Fibroblast of skin of right quadriceps (primary cell): ENCODE measurements at places on chromosomes 2 and 18.

- DNase-seq, result no peak
Observed at GRCh38 chr2:177633111-177633510, 240.5 kb downstream of the AGPS start.

- DNase-seq, result peak; percentile 95
Observed at GRCh38 chr2:179454443-179455171, 190.0 kb upstream of the SESTD1 start.

DNA sequence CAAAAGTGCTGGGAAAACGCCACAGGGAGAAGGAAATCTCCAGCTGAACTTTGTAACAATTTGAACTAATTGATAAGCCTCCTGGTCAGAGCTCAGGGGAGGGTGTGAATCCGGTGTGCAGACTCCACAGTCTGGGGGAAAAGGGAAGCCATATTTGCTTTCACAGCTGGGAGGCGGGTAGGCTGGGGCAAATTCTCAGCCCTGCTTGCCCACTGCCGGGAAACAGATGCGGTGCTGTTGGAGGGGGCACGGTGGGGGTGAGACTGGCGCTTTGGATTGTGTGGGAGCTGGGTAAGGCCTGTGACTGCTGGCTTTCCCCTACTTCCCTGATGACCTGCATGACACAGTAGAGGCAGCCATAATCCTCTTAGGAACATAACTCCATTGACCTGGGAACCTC lies 134.8 kb downstream of the ADCYAP1 start:
- no peak for DNase-seq

DNA sequence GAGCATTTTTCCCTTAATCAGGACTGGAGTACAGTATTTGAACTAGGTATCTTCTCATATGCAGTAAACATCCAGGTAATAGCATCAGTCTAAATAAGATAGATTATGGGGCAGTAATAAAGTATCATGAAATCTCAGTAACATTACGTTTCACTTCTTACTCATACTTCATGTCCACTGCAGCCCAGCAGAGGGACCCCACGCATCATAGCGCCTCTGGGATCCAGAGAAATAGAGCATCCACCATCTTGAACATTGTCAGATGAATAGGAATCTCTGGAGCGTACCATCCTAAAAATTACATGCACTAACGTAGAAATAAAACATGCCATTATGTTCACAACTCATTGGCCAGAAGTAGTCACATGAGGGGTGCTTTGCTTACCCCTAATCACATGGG lies 499.0 kb downstream of the CPS1 start:
- DNase-seq, result no peak

DNA sequence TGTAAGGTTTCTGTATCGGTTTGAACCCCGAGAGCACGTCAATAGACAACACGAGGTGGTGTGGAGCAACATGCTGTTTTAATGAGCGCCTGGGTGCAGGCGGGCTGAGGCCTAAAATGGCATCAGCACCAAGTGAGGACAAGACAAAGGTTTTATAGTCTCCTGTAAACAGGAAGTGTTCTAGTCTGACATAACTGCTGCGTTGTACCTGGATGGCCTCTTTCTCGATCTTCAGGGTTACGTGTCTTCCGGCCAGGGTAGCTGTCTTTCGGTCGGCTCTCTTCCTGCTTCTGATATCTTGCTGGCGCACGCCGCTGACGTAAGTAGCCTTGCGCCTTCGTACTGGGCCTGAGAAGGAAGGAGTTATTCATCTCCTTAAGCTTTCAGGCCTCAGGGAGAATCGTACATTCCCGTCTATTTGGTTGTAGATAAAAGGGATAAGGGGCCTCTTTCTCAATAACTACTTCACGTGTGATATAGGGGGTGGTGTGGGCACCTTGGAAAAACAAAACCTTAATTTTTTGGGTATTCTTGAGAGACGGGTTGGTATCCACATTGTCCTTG lies 53.5 kb downstream of the KYNU start:
- DNase-seq, result no peak

DNA sequence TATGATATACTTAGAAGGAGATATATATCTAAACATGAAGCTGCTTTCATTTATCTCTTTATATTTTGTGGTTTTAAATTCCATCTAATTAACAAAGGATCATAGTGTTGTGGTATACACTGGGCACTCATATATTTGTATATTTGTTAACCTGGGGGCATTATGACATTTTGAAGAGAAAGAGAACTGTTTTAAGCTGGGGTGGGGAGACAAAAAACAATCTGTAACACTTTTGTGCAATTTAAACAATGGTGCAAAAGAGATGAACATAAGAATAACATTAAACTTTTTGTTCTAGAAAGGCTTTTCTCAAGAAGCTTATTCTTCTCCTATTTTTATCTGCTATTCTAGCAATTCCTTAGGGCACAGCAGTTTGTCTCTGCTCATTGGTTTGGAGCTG lies 842.0 kb upstream of the CDH2 start:
- no peak for DNase-seq

DNA sequence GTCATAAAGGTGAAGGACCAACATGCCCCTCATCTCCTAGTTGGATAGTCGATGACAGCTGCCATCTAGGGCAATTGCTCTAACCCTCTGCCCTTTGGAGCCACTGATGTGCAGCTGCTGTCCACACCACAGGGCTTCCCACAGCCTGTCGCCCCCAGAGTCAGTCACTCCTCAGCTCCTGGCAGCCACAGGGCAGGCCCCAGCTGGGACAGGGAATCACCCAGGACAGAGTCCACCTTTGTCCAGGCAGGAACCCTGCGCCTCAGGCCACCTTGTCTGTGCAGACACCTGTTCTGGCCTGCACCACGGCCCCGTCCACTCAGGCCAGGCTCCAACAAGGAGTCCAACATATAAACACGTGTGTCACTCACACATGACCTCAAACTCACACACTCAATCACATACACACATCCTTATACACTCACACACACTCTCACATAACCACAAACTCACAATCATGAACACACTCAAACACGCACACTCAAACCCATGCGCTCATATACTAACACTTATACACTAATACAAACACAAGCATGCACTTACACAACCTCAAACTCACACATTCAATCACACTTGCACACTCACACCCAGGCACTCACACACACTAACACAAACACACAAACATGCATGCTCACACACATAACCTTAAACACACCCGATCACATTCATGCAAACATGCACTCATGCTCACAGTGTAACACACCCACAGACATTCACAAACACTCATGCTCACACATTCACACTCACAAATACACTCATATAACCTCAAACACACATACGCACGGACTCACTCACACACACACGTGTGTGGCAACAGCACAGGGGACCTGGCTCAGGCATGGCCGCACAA lies 29.7 kb downstream of the HDAC4 start:
- no peak for DNase-seq

DNA sequence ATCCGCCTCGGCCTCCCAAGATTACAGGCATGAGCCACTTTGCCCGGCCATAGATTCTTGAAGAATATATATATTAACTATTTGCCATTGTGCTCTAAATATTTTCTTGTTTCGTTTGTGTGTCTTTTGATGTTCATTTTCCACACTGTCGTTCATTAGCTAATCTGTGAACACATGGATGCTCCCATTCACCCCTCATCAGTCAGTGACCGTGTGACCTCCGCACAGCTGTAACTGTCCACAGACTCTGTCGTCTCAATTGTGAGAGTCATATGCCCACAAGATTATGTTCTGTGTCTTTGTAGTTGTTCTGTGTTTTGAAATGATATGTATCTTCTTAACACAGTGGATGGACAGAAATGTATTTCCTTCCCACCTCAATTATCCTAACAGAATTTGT lies 29.6 kb downstream of the RAMP1 start:
- no peak for DNase-seq

GRCh38 chr18:77395953-77396352 lies 146.3 kb downstream of the GALR1 start:
- no peak for DNase-seq

DNA sequence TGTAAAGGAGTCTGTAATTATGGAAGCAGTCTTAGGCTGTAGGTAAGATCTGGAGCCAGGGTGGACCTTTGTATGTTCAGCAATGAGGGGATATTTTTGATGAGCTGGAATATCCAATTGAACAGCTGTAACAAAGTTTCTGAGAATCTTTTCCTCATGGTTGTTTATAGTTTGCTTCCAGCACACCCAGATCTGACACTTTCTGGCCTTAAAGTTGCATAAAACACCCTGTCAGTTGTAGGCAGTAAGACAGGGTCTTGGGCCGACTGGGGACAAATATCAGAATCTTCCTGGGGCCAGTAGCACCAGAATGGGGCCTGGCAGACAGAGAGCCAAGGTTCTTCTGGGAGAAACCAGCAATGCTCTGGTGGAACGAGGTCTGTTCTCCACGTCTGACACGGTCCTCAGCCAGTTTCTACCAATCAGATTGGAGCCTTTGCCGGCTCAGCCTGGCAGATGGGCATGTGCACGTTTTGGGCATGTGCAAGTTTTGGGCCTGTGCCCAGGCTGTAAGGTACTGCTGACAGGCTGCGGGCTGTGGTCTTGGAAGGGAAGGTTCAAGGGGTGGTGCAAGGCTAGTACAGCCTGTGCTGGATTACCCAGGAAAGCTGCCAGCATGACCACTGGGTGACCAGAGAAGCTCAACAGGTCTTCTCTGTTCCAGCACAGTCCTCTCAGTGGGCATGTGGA lies 89.8 kb downstream of the PRKCE start:
- DNase-seq, result no peak

- DNase-seq, result peak; percentile 86
Observed at GRCh38 chr2:216308576-216308975, 63.7 kb downstream of the MARCHF4 start.

- peak; percentile 55 for DNase-seq
Observed at GRCh38 chr2:11778923-11779757, 32.7 kb downstream of the LPIN1 start.

DNA sequence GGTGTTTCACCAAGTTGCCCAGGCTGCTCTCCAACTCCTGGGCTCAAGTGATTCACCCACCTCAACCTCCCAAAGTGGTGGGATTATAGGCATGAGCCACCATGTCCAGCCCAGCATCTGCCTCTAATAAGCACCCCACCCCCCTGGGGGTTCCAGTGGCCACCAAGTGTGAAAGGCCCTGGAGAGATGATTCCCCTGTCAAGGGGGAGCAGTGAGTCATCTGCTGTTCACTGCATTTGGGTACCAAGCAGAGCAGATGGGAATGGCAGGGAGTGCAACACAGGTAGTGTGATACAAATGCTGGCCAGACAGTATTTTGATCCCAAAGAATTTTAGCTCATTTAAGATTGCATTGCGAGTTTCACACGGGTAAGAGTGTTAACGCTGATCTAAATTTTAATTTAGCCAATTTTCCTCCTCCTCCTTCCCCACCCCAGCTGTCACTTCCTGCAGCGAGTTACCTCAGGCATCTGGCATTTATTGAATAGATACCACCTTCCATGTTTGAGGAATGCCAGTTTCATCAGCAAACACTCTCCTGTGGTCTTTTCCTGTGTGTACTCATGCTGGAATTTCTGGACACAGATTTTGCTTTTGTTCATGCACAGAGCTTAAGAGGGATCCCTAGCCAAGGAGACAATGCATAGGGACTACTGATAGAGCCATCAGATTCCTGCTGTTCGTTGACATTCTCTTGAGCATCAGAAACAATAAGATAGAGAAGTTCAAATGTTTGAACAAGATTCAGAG lies 32.4 kb upstream of the NCK2 start:
- DNase-seq, result peak; percentile 73

GRCh38 chr2:217262911-217263310 lies 403.0 kb upstream of the TNP1 start:
- DNase-seq, result no peak

DNA sequence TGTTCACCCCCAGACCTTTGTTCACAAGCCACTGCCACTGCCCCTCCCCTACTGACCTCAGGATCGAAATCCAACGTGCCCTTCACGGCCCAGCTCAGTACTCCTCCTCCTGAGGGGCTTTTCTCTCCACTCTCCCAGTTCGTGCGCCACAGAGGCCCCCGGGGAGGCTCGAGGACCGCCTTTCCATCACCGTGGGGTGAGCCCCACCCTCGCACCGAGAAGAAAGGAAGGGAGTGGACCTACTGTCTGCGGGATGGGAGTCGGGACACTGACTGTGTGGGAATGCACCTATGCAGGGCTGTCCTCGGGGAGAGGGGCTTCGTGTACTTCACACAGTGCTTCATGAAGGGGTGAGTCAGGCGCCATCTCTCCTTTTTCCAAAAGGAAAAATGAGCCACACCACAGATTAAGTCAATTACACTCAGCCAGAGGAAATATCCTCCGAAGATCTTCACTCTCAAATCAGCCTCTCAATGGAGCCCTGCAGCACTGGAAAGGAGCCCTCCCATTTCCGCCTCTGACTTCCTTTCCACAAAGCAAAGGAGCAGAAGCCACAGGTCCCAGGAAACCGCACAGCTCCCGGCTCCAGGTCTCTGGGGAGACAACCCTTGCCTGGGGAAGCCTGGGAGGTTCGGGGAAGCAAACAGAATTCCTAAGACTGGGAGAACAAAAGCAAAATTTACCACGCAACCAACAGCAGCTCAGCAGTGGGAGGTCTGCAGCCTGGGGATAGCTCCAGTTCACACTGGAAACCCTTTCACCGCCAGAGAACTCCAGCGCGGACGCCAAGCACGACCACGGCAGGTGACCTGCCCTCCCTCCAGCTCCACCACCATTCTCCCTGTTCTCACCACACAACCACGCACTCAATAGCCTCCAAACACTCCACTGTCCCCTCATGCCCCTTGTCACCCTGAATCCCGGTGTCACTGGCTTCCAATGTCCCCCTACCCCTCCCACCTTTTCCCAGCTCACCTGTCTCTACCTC lies 21.6 kb downstream of the ADCY3 start:
- DNase-seq, result no peak

GRCh38 chr2:157856187-157856515 lies 20.0 kb downstream of the ACVR1 start:
- peak; percentile 43 for DNase-seq

- DNase-seq, result peak; percentile 85
Observed at GRCh38 chr2:158667586-158667985, 127.5 kb upstream of the DAPL1 start.

- no peak for DNase-seq
Observed at GRCh38 chr2:174624895-174625430, 27.4 kb upstream of the WIPF1 start.

GRCh38 chr18:35027206-35027605 lies 14.0 kb upstream of the MAPRE2 start:
- no peak for DNase-seq

DNA sequence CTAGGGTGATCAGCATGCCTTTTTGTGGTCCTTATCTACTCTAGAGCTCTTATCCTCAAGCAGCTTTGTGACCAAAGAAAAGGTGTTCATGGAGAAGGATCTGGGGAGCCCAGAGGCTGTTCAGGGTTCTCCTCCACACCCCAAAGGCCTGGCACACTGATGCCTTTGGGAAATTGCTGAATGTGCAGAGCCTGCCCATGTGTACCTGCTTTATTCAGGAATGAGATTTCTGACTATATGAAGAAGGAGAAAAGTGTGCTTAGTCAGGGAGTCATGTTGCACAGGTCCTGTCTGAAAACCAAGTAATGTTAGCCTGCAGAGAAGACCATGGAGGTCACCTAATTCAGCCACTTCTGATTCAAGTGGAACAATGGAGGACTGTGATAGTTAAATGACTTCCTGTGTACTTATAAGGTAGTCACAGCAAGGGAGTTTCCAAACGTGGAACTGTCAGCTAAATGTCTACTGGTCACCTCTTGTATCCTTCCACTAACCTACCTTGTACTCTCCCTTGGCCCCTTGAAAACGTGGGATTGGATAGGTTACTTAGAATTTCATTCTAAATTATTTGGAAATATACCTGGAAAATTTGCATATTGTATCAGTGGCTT lies 81.3 kb downstream of the LIMS1 start:
- no peak for DNase-seq

GRCh38 chr2:66565291-66565690 lies 130.4 kb downstream of the MEIS1 start:
- no peak for DNase-seq

- DNase-seq, result peak; percentile 15
Observed at GRCh38 chr18:49459404-49460171, 857 bp downstream of the DYM start.
